ENCODE measurements at places on chromosomes 4 and X.

DNA sequence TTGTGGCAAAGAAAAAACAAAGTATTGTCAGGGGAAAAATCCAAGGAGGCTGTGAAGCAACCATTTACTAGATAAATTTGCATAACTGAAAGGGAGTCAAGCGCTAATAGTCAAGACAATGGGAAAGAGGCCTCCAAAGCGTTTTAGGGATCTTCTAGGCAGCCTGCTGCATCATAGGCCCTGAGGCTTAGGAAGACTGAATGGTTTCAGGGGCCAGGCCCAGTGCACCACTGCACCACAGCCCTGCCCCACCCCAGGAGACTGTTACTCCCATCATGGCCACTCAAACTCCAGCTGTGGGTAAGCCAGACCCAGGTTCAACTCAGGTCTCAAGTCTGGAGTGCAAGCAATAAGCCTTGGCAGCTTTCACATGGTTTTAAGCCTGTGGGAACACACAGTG lies 362.9 kb downstream of the SH3BGRL start:
- DNase-seq: no peak

- DNase-seq: no peak
Measured at GRCh38 chrX:136725441-136726104, 55.2 kb downstream of the ARHGEF6 start.

GRCh38 chr4:53744446-53745160 lies 153.3 kb upstream of the LNX1 start:
- DNase-seq: no peak

DNA sequence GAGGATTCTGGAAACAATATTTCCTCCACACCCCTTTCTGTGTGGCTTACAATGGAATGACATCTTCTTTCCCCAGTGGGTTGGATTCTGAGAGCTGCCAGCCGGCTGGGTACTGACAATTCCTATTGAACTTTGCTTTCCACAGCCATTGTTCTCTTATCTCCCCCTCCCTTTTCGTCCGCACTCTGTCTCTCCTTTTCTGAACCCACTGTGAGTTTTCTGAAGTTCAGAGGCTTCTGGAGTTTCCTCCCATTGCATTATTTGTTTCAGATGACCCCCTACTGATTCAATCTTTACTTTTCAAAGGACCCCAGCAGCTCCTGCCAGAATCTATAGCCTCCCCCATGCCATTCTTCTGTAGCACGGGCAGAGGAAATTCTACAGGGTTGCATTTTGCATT lies 10.4 kb downstream of the SMPX start:
- DNase-seq: no peak

GRCh38 chrX:123993904-123994635 lies 32.6 kb downstream of the STAG2 start:
- no peak for DNase-seq

- DNase-seq: no peak
Measured at GRCh38 chr4:163165217-163166017, 1.3 kb downstream of the NAF1 start.

GRCh38 chr4:123477711-123478209 lies 81.2 kb downstream of the SPRY1 start:
- peak; percentile 7 for DNase-seq

DNA sequence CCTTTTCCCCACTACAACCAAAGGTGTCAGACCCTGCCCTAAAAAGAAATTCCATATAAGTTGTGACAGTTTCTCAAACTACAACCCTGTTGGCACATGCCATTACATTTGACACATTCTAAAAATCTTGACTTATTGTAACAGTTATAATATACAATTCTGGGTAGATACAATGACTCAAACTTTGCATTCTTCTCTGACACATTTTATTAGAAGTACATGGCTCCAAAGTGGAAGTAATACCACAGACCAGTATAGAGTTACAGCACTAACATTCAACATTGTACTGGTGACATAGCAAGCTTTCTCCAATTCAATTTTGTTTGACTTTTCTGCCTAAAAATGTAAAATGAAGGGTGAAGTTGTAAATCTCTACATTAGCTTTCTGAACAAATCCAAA lies 196.6 kb upstream of the ETNPPL start:
- DNase-seq: no peak

DNA sequence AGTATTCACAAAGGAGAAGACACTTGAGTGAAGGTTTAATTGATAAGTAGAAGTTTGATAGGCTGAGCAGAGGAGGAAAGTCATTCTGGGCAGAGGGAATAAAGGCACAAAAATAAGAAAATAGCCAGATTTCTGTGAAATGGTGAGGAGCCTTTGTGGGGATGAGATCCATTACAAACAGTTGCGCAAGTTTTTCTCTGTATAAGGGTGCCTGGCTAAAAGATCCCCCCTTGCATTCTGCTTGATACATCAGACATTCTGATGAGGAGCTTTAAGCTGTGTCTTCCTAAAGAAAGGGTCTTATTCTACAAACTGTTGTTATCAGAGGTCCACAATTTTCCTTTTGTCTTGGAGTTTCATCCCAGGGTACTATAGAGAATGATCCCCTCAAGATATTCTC lies 112.0 kb downstream of the ARHGAP36 start:
- DNase-seq: no peak

- DNase-seq: no peak
Measured at GRCh38 chrX:107726816-107727534, 48.6 kb downstream of the TSC22D3 start.

DNA sequence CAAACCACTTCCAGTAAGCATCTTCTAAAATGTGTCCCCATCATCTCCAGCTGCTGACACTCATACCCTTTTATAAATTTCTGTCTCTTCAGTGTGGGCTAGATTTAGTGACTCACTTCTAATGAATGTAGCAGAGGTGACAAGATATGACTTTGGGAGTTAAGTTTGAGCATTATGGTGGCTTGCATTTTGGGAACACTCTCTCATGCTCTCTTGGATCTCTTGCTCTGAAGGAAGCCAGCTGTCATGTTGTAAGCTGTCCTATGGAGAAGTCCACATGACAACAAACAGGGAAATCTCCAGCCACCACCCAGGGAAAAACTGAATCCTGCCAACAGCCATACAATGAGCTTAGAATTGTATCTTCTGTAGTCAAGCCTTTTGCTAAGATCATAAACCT lies 691.3 kb upstream of the PCDH7 start:
- DNase-seq: no peak

GRCh38 chrX:39499996-39500395 lies 597.8 kb downstream of the BCOR start:
- DNase-seq: no peak

DNA sequence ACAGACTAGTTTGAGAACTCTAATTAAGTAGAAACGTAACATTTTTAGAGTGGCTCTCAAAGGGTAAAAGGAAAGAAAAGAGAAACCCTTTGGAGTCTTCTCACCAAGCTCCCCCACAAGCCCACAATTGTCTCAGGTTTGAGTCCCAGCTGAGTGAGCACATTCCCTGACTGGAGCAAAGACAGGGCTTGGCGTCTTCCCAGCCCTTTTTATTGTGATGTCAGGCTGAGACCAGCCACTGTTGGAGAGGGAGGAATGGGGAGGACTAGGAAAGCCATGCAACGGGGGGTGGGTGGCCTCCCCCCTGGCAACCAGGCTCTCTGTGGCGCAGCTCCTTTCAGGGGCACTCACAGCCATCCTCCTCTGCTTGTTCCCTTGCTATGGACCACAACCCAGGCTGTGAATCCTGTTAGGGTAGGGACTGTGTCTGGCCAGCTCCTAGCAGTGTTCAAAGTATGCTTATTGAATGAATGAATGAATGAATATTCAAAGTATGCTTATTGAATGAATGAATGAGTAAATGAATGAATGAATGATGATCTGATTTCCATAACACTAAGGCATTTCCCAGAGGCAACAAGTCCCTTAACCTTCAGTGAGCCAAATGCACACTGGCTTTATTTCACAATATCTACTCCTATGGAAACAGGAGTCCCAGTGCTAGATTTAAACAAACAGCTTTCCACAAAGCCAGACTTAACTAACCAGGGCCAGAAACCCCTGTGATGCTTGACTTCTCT lies 413.3 kb downstream of the MID1IP1 start:
- DNase-seq: peak; percentile 2

GRCh38 chr4:15116509-15117079 lies 114.3 kb downstream of the CPEB2 start:
- no peak for DNase-seq

GRCh38 chr4:102218656-102219055 lies 126.6 kb downstream of the SLC39A8 start:
- no peak for DNase-seq

- no peak for DNase-seq
Measured at GRCh38 chr4:26455571-26455970, 34.7 kb downstream of the CCKAR start.

DNA sequence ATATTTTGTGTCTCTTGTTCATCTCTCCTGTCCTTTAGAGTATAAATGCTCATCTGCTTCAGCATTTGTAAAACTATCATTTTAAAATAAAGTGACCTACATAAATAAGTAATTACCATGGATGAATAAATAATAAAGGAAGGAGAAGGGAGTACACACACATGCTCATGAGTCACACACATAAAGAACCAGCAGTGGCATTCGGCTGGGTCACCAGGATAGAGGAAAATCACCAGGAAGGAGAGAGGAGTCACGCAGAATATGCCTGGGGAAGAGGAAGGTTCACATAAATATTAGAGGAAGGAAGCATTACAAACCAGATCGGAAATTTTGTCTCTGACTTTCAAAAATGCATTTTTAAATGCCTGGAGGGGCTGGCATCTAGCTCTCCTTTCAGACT lies 38.5 kb upstream of the MED14 start:
- no peak for DNase-seq

- no peak for DNase-seq
Measured at GRCh38 chrX:19683358-19683757, 168.1 kb upstream of the MAP3K15 start.

GRCh38 chrX:22300130-22300529 lies 27.4 kb downstream of the CBLL2 start:
- peak; percentile 0 for DNase-seq

DNA sequence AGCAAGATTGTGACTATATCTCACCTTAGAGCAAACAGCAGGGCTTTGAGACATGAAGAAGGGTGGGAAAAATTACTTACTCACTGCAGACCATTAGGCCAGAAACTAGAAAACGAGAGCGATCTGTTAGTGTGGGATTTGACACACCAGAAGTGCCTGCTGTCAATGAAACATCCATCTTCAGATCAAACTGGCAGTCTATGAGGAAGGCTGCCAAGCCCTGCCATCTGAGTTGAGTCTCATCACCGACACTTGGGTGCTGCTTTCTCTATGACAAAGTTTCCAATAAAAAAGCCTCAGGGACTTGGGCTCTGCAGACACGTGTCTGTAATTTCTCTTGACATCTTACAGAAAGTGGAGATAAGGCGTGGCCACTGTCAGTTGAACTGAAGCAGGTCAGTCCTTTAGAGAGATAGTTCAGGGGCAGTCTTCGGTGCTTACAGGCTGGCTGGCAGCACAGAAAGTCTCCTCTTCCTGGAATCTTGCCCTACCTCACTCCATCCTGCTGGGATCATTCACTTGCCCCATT lies 40.1 kb upstream of the LDB2 start:
- DNase-seq: no peak

DNA sequence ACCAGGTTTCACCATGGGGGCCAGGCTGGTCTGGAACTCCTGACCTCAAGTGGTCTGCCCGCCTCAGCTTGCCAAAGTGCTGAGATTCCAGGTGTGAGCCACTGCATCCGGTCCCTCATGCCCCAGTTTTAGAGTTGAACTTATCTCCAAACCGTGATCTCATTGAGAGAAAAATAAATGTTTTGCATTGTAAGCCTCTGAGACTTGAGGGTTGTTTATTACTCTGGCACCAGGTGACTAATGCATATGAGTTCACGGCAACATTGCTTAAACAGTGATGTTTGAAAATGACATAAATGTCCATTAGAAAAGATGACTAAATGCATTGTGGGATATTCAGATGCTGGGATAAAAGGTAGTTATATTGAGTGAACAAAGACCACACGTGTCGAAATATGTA lies 22.9 kb upstream of the FAT1 start:
- DNase-seq: no peak

GRCh38 chrX:9781941-9782340 lies 4.3 kb upstream of the SHROOM2 start:
- DNase-seq: no peak
